Activated T-helper 2 cell treated with anti-CD3 and anti-CD28 coated beads, Interferon-gamma antibody, Interleukin-2, Interleukin-4, amounts not matched to agents 10 μg/mL and 5 μg/mL and 100 μg/mL, durations not matched to agents 14 hours and 24 hours and 36 hours (primary cell): ENCODE measurements at places on chromosomes 11 and 22. TPM values are rescaled to one million over a fixed set of nuclear protein-coding genes. Genes with fewer than 3 reads are reported as not detected.
A peak's percentile ranks its signal among the peaks of the same experiment; 100 is the strongest.

DNA sequence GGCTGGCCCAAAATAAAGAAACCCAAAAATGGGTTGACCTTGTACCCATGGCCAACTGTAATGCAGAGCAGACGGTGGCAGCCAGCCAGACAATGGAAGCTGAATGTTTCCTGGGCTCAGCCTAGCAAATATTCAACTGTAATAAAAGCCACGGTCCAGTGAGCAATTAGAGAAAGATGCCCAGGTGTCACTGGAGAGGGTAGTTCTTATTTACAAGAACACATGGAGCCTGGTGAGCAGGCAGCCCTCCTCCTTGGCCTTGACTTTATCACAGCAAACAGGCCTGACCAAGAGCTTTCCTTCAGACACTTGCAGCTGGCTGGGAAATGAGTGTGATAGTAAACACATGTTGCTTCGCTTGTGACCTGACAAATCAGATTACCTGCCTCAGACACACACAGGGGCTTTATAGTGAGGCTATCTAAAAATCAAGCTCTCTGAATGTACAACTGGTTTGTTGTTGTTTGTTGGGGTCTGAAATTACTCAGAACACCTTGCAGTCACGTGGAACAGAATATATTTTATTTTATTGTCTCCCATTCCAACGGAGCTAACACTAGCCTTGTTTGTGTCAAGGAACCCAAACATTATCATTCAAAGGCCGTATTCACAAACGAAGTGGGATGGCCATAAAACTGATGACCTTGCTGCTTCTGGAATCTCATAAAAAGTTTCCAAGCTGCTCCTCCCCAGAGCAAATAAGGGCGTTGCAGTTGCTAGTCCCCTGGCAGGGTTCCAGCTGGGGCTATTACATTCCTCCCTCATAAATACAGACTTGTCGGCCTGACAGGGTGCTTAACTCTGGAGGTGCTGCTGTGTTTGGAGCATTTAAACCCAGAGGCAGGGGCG, 161.1 kb downstream of the BBOX1 start:
- no peak overlapping the region for H3K27ac ChIP-seq
- no peaks in the 10 kb centered on the region for H3K27me3 ChIP-seq
- H3K36me3 ChIP-seq = no peaks in the 10 kb centered on the region
- DNase-seq = no peak
- H3K4me1 ChIP-seq = no peaks in the 10 kb centered on the region

- no peak for DNase-seq
- no peaks in the 10 kb centered on the region for H3K27me3 ChIP-seq
- no peak overlapping the region for H3K4me3 ChIP-seq
These were observed 116.7 kb upstream of the LARGE1 start for GRCh38 chr22:34036931-34037330.

DNA sequence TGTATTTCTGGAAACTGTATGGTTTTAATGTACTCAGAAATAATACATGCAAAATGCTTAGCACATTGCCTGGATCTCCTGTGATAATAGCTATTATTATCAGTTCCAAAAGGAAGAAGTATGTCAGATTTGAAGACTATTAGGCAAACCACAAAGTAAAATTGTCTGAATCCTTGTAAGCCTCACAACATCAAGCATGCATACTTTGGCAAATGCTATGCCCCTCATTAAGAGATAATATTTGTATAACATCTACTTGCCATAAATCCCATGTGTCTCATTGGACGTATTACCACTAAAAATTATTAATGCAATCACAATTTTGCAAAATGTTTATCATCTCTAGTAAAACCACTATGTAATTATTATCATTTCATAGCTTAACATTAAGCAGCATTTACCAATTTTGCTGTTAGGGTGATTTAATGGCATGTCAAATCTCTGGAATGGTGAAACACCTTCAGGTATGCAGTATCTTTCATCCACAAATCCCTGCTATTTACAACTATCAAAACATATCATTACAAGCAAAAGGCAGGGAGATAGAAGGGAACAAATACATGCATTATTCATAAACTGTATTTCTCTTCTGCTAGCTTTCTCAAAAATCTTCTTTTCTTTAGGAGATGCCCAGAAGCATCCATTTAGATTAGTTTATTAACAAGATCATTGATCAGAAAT, 974.6 kb upstream of the RAG2 start:
- DNase-seq = no peak
- H3K4me3 ChIP-seq = no peak overlapping the region
- H3K27me3 ChIP-seq = no peaks in the 10 kb centered on the region
- no peak overlapping the region for H3K27ac ChIP-seq
- H3K4me1 ChIP-seq = no peaks in the 10 kb centered on the region
- no peaks in the 10 kb centered on the region for H3K36me3 ChIP-seq

DNA sequence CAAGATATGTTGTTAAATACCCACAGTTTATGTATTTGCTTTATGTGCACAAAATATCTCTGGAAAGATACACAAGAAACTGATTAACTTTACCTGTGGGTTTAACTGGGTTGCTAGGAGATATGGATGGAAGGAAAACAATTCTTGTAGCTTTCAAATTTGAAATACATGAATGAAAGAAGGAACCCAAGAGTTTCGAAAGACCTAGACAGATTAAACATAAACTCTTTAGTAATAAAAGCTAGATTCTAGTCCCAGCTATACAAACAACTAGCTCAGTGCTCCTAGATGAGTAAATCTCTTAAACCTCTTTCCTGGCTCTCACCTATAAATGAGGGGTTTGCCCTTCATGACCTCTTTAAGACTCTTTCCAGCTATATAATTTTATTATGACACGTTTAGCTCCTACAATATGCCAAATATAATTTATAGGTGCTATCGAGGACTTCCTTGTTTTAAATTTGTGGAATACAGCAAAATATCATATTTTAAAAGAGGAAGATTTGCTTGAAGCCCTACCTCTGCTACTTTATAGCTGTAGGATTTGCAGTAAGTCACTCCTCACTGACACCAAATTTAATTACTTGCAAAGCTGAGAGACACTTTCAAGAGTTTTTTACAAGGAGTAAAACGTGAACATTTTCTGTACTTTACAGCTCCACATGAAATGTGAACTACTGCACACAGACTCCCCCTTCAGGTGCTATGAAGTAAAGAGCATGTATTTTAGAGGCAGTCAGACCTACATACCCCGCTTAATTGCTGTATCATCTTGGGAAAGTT, 50.7 kb downstream of the RRAS2 start:
- H3K4me1 ChIP-seq = peaks cover 11% of the 10 kb centered on the region
- H3K36me3 ChIP-seq = no peaks in the 10 kb centered on the region
- no peak for DNase-seq
- H3K27me3 ChIP-seq = no peaks in the 10 kb centered on the region
- no peak overlapping the region for H3K4me3 ChIP-seq

DNA sequence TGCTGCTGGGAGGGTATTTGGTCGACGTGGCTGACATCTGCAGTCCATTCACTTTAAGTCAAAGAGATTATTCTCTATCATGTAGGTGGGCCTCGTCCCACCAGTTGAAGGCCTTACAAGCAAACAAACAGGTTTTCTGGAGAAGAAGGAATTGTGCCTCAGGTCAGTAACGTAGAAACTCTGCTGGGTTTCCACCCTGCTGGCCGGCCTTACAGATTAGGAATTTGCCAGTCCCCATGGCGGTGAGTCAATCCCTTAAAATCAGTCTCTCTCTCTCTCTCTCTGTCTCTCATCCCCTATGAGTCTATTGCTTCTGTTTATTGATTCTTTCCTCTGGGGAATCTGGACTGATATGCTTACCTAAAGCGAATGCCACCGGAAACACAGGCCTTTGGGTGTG, 75.4 kb upstream of the FGF3 start:
- peaks cover 14% of the 10 kb centered on the region for H3K27me3 ChIP-seq
- no peak overlapping the region for H3K4me3 ChIP-seq
- no peak for DNase-seq
- no peaks in the 10 kb centered on the region for H3K4me1 ChIP-seq

- peak overlapping the region; percentile 81 for H3K27ac ChIP-seq
- H3K27me3 ChIP-seq = no peaks in the 10 kb centered on the region
- H3K36me3 ChIP-seq = peaks cover 28% of the 10 kb centered on the region
- peak overlapping the region; percentile 74 for H3K4me3 ChIP-seq
These were observed 26.7 kb downstream of the FLI1 start for GRCh38 chr11:128720522-128720985.

- H3K4me3 ChIP-seq = no peak overlapping the region
- peaks cover 22% of the 10 kb centered on the region for H3K36me3 ChIP-seq
- H3K27me3 ChIP-seq = no peaks in the 10 kb centered on the region
- H3K27ac ChIP-seq = no peak overlapping the region
- DNase-seq = no peak
- H3K4me1 ChIP-seq = peaks cover 7% of the 10 kb centered on the region
These were observed 50.2 kb downstream of the MIAT start for GRCh38 chr22:26707581-26707980.

DNA sequence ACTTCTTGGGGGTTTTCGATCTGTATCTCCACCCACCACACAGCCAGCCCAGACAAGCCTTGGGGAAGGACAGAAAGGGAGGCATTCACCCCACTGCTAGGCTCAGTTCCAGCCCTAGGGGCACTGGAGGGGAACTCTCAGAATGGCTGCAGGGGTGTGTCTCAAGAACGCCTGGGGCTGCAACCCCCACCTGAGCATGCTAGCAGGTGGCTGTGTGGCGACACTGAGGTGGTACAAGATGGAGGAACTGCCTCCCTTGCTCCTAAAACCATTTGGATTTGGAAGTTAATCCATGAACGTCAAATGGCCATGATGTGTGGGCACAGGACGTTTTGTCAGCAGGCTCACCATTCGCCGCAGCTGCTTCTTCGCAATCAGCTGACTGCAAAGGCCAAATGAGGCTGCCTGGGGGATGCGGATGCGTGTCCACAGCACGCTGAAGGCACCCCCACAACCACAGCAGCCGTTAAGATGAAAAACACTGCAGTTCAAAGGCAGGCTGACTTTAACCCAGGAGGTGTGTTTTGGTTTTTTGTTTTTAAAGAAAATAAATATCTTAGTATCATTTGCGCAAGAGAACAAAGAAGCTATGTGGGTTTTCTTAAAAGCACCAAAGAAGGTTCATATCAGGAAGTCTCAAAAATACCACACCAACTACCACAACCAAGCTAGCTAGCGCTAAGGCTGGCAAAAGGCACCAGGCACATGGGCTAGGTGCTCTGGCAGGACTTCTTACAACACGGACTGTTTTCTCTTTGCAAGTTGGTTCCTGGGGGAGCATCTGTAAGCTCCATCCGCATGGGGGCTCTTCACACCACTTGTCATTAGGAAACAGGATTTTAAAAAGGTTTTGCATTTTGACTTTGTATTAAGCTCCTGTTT, 22.2 kb upstream of the NAP1L4 start:
- H3K27me3 ChIP-seq = no peaks in the 10 kb centered on the region
- peaks cover 46% of the 10 kb centered on the region for H3K4me1 ChIP-seq
- peaks cover 82% of the 10 kb centered on the region for H3K36me3 ChIP-seq
- peak overlapping the region; percentile 52 for H3K4me3 ChIP-seq
- H3K27ac ChIP-seq = peak overlapping the region; percentile 92
- peak; percentile 75 for DNase-seq

DNA sequence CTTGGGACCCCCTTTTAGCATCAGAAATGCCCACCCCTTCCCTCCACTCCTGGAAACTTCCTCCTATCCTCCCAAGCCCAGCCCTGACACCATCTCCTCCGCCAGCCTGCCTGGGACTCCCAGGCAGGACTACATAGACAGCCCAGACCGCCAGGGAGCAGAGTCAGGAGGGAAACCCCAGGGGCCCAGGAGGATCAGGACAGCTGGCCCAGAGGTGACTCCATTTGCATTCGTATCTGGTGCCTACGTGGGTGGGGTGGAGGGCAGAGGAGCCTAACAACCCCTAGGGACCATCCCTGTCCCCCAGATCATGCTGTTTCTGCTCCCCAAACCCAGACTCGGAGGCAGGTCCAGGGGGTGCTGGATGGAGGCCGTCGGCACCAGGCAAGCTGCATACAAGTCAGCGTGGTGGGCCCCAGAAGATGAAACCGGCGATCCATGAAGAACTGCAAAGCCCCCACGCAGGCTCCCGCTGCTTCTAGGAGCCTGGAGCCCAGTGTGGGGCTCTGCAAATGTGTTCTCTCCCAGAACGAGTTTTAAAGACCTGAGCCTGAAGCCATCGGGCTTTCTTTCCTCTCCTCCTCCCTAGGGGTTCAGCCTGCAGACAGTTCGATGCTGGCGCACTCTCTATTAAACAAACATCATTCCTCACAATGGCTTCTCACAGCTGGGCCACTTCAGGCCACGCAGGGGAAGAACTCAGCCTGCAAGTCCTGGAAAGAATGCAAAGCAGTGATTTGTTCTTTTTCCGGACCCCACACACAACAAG, 1506.8 kb downstream of the BRD1 start:
- H3K4me3 ChIP-seq = no peak overlapping the region
- no peaks in the 10 kb centered on the region for H3K4me1 ChIP-seq
- no peak for DNase-seq

DNA sequence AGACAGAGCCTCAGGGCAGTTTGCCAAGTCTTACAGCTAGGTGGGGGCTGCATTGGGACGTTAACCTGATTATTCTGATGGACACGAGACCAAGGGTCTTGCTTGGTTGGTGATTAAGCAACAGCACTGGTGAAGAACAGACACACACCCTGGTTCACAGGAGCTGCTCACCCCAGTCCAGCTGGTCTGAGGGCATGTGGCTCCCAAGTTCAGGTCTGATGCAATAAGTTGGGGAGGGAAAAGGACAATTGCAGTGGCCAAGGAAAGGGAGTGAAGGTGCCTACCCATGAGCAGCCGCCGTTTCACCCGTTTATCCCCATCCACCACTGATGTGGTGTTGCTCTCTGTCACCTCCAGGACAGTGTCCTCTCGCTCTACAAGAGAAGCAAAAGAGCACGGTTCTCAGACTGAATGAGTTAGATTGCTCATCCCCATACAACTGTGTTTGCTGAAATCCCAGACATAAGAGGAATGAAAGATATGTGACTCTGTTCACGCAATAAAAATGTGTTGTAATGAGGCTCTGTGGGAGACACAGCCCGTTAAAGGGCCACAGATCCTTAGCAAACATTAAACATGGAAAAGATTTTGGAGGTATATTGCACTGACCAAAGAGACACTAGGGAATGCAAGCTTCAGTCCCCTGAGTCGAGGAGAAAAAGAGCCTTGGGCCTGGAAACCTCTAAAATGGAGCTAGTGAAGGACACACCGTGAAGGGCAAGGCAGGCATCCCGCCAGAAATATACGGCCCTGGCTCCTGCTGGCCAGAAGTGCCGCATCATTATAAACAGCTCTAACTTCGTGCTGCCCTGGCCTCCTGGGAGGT, 25.6 kb downstream of the SCUBE2 start:
- no peak overlapping the region for H3K27ac ChIP-seq
- no peak for DNase-seq
- H3K27me3 ChIP-seq = peaks cover 17% of the 10 kb centered on the region

DNA sequence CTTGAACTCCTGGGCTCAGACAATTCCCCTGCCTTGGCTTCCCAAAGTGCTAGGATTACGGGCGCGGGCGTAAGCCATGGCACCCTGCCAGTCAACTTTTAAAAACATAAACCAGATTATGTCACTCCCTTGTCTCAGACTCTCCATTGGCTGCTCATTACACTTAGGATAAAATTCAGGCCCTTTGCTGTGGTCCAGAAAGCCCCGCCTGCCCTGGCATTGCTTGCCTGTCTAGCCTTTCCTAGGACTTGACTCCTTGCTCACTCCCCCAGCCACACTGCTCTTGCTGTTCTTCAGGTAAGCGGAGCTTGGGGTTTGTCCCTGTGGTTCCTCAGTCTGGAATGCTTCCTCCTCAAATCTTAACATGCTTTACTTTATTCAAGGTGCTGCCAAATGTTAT, 30.5 kb downstream of the DIXDC1 start:
- peaks cover 9% of the 10 kb centered on the region for H3K4me1 ChIP-seq
- no peaks in the 10 kb centered on the region for H3K27me3 ChIP-seq
- no peak overlapping the region for H3K4me3 ChIP-seq

OR8G1 gene
- not detected in 2 replicates for total RNA-seq

DYNC2H1 gene
- total RNA-seq = 0.46 and 0.67 TPM in 2 replicates

SLC5A4 gene
- total RNA-seq = not detected in 2 replicates

LRRC32 gene
- 26.5 and 26.7 TPM in 2 replicates for total RNA-seq

APOL5 gene
- not detected in 2 replicates for total RNA-seq

ANKRD49 gene
- total RNA-seq = 19.4 and 20.7 TPM in 2 replicates
